ENCODE measurements at places on chromosomes 7 and 10.

GRCh38 chr10:70440296-70441160, 953 bp downstream of the NODAL start:
- peak; percentile 46 for DNase-seq

- DNase-seq, result no peak
Observed at GRCh38 chr10:7984896-7985295, 69.6 kb upstream of the GATA3 start.

DNA sequence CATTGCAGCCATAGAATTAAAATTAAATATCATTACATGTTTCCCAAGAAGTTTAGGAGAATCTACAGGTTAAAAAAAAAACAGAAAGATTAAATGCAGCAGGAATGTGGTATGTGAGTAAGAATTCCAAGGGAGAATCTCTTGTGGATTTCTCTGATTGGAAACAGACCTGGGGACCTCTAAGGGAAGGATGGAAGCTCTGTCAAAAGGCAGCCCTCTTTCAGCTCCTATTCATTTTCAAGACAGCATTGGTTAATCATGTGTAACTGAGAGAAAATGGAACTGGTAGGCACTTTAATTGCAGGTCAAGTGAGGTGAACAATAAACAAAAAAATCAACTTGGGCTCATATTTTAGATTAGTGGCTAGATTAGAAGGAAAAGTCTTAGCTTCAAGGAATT, 81.4 kb upstream of the MTPN start:
- no peak for DNase-seq

GRCh38 chr10:72564596-72564995, 61.3 kb downstream of the MICU1 start:
- peak; percentile 61 for DNase-seq

GRCh38 chr10:32112055-32112454, 55.8 kb upstream of the KIF5B start:
- no peak for DNase-seq

DNA sequence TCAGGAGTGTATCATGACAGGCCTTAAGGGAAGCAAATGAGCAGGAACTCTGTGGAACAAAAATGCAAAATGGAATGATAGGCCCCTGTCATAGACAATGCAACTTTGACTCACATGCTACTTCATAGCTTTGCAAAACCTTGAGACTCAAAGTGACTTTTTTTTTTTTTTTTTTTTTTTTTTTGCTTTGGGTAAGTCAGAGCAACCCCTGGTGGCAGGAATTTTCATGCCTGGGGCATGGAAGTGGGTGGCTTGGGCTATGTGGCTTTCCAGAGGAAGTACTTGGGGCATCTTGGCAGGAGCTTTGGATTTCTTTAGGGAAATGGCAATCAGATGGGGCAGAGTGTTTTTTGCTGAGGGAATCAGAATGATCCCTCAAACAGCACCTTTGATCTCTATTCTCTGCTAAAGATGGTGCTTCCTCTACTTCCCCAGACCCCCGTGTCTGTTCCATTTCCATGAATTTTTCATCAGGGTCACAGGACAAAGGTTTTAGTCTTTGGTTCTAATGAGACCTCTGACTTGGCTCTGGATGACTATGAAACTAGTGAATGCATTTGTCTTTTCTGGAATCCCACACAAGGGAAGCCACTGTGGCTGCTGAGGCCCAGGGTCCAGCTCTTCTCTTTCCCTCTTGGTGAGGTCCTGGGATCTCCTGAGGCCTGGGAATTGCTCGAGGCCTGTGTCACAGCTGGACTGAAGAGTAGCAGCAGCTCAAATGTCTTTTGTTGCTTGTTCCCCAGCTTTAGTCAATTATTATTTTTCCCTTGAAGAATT, 62.8 kb downstream of the TACC2 start:
- DNase-seq, result no peak

- no peak for DNase-seq
Observed at GRCh38 chr7:66826649-66827048, 86.1 kb downstream of the RABGEF1 start.

DNA sequence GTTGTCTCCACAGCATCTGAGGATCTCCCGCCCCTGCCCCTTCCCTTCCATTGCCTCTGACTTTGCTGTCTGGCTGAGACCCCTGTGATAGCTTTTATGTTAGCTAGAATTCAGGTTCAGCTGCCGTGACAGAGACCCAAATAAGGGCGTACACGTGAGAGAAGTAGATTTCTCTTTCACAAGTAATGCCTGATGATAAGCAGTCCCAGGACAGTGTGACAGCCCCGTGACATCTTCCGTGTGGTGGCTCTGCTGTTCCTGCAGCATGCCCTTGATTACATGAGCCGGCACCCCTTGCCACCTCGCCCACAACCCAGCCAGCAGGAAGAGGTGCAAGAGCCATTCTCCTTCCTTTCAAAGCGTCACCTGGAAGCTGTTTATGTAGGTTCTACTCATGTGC, 130.9 kb upstream of the PODXL start:
- DNase-seq, result no peak

GRCh38 chr10:125123476-125124114, 36.8 kb downstream of the CTBP2 start:
- DNase-seq, result no peak

DNA sequence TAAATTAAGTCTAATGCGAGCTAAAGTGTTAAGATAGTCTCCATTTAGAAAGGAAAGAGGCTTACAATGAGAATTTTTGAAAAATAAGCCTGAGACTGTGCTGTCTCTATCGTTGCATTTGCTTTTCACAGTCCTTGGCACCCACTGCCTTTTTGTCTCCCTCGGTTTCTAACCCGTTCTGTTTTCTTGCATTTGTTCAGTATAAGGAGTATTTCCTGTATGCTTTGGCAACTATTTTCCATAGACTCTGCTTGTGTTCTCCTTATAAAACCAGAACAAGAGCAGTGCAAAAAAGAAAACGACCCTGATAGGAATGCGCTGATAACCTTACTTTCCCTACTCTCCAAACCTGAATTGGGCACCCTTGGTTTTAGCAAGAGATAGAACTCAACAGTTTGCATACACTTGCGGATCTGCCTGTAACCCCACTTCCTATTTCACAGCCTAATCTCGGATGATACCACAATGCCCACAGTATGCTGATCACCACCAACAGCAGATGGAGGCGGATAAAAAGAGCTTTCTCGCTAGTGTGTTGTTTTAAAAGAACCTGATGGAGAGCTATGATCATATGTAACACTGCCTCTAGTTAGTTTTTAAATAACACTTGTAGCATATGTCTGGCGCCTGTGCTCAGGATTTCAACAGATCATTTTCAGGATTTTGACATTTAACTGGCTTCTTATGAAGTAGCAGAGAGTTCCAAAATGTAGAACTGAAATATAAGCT, 1.6 kb upstream of the ARHGAP12 start:
- DNase-seq, result peak; percentile 35

Data from activated CD4-positive, alpha-beta T cell treated with anti-CD3 and anti-CD28 coated beads for 36 hours (primary cell).